ENCODE measurements at places on chromosomes 11 and 22. TPM values are rescaled to one million over a fixed set of nuclear protein-coding genes. Genes with fewer than 3 reads are reported as not detected.
A peak's percentile ranks its signal among the peaks of the same experiment; 100 is the strongest.

GRCh38 chr11:13215149-13215548, 62.4 kb upstream of the BMAL1 start:
- DNase-seq, result no peak

Gene CDC42BPG
- 1.0 TPM for total RNA-seq

DNA sequence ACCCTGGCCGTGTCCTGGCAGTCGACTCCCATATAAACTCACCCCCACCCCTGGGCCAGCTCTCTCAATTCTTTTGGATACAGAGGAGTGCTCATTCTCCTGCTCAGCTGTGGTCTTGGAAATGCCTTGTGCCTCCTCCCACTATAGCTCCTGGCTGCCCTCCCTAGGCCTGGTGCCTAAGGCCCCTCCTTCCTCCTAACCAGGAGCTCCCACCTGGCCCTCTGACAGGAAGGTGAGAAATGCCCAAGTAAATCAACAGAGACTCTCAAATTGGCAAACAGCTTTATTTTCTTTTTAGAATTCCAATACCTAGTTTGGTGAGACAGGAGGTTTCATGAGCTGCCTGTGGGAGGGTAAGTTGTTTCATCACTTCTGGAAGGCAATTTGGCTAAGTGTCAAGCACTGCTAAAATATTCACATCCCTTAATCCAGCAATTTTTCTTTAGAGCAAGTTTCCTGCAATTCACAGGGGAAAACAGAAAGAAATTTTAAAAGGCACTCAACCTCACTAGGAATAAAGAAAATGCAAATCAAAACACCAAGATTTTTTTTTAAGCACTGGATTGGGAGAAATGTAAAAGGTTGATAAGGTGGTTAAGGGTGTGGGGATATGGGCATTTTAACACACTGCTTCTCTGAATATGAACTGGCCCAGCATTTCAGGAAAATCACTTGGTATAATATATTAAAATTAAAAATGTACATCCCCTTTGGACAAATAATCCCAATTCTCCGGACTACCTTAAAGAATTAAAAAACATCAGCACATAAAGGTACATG, 209.7 kb upstream of the ARHGAP20 start:
- no peak for DNase-seq

Gene TRIM66
- total RNA-seq, result 0.56 TPM

Gene DENND6B
- 0.85 TPM for total RNA-seq

DNA sequence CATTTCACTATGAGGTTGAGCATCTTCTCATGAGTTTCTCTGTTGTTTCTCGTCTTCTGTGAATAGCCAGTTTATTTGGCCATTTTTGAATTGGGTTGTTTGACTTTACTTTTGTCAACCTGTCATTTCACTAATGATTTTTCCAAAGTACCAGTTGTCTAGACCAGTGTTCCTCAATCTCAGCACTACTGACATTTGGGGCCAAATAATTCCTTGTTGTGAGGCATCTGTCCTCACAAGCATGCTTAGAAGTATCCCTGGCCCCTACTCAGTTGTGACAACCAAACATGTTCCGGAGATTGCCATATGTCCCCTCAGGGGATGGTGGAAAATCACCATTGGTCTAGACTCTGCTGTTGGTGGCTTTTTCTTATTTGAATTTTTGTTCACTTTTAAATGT, 87.7 kb upstream of the GNAZ start:
- no peak for DNase-seq

Gene GGA1
- total RNA-seq, result 29.0 TPM

Gene TSGA10IP
- total RNA-seq, result not detected

Gene CYB5R2
- 1.5 TPM for total RNA-seq

DNA sequence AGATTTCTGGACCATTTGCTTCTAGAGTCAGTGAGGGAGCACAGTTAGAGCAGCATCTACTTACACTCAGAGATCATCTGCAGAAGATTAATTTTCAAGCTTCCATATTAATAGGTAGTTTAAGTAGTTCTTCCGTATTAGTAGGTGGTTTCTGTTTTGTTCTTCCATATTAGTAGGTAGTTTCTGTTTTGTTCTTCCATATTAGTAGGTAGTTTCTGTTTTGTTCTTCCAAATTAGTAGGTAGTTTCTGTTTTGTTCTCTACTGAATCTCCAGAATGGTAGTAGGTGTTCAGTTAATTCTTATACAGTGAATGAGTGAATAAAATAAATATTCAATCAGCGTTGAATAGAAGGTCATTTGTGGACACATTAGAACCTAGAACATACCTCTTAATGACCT, 175.7 kb downstream of the TMEM135 start:
- no peak for DNase-seq

DNA sequence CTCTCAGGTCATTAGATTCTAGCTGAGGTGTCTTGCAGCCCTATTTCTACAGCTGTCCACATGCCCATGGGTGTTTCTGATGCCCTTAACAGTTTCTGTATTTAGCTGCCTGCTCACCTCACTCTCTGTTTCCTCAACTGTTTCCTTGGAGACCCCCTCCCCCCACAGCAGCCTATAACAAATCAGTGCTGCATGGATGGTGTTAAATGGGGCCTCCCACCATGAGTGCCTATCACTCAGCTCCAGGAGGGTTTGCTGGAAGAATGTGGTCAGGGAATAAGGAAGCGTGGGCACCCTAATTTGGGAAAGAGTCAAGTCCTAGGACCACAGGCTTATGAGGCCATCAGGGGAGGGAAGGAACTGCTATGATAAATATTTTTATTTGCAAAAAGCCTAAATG, 8.6 kb downstream of the KLHL35 start:
- DNase-seq, result no peak

GRCh38 chr11:17314232-17314547, 37.4 kb upstream of the NCR3LG1 start:
- DNase-seq, result no peak

Gene SCGB1A1
- total RNA-seq, result not detected

GRCh38 chr11:57566005-57566904, 1.2 kb downstream of the UBE2L6 start:
- peak; percentile 69 for DNase-seq

Gene ALKBH8
- 3.4 TPM for total RNA-seq

Gene VSIG2
- 6.3 TPM for total RNA-seq

Gene HEPHL1
- total RNA-seq, result not detected

DNA sequence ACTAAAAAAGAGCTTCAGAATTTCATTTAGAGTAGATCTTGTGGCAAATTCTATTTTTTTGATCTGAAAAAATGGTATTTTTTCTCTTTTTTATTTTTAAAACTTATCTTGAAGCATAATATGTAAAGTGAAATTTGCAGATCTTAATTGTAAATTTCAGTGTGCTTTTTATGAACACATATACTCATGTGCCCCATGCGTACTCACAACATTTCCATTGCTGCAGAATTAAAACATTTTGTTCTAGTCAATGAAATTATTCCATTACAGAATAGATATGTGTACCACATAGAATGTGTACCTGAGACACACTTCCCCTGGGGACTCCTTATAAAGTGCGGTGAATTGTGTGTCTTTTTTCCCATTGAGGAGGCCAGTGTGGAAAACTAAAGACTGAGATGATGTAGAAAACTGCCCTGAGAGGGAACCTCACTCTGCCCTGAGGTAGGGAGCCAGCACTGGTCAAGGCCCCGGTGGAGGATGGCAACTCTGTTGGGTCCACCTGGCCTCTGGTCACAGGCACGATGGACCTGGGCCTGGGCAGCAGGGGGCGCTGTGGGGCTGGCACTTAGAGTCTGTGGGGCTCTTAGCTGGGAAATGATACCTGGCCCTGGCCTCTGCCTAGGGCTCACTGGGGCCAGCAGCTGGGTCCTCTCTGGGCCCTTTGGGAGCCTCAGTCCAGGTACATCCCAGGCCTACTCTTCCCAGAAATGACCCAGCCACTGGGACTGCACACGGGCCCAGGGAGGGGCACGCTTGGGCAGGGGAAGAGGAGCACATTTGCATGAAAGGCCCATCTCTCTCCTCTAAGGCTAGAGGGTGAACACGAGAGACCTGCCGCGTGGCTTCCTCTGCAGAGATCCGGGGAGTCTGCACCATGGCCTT, 77.9 kb upstream of the TOP3B start:
- DNase-seq, result no peak

Data from right atrium auricular region (tissue), 2 donors.